ENCODE measurements at places on chromosomes 2 and 18.

DNA sequence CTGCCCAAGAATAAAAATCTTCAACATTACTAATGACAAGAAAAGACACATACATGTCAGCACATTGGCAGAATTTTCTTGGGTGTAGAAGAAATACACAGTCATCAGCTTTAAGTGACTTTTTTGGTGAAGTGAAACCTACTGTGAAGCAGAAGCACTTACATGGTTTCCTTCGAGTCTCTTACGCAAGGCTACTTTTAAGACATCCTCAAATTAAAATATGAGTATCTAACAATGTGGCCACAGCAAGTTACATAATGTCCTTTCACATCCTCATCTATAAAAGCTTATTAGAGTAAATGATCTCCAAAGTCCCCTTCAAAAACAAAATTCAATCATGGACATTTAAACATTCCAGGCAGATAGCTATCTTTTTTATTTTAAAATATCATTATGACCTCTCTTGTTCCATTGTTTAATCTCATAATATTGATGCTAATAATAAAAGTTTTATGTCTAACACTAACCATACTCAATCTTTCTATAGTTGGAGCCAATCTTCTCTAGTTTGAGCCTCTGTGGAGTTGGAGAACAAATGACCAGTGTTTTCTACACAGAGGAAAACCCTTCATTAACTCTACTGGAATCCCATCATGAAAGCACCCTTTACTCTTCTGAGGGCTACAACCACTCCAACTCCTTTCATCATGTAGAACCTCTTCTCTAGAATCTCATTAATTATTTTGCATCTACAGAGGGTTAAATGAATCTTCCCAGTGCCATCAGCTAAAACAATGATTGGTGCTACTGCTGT, 182.2 kb upstream of the ZFP36L2 start:
- DNase-seq: peak; percentile 17

DNA sequence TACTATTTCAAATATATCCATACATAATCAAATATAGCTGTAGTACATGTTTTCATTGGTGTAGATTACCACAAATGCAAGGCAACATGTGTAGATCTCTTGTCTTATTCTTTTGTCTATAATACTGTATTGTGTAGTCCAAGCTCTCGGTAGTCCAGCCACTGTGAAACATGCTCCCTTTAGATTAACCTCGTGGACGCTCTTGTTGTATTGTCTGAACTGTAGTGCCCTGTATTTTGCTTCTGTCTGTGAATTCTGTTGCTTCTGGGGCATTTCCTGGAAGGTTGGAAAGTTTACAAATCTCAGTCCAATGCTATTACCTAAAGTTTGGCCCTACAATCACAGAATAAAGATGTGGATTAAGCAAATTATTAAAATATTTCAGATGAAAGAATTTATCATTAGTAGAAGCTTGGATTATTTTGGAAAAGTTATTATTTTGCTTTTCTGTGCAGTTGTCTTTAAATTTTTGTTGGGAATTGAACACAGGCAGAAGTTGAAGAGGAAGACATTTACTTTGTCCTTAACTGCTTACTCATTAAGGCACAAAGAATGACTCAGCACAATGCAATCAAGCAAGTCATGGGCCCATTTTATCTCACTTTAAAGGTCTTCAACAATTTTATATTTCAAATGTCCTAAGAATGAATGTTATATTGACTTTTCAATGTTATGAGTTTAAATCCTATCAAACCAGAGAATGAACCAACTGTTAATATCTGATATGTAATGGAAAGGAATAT, 103.4 kb upstream of the CAVIN2 start:
- DNase-seq: peak; percentile 32

- no peak for DNase-seq
Measured at GRCh38 chr2:217091531-217091930, 231.7 kb upstream of the TNP1 start.

DNA sequence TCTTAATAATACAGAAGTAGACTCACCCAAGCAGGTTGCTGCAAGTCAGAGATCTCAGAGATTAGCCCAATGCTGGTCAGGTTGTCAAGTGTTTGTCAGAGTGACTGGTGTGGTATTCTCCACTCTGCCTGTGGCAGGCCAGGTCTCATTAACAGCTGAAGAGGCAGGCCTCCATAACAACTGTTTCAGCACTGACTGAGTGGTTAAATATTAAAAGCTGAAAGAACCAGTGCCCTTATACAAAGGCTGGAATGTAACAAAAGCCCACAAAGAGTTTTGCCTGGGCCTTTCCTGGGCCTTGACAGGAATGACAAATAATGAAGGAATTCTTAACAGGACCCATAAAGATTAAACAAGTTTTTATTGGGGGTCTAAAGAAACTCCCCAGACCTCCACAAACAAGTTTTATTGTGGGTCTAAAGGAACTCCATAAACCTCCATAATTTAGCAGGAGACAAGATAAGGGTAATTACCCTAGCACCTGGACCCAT, 26.8 kb downstream of the SULT1C2 start:
- DNase-seq: no peak

DNA sequence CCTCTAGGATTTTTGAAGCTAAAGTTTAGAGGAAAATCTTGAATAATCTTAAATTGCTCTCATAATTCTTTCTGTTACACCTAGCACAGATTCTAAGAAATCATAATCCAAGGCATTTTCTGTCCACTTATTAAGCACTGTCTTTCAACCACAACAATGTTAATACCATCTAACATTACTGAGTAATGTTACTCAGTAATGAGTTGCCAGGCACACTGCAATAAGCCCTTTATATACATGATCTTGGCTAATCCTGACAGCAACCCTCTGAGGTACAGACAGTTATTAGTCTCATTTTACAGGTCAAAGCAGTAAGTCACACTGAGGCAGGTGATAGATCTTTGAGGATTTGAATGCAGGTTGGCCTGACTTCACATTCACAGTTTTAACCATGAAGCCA, 291.9 kb downstream of the ALK start:
- no peak for DNase-seq

DNA sequence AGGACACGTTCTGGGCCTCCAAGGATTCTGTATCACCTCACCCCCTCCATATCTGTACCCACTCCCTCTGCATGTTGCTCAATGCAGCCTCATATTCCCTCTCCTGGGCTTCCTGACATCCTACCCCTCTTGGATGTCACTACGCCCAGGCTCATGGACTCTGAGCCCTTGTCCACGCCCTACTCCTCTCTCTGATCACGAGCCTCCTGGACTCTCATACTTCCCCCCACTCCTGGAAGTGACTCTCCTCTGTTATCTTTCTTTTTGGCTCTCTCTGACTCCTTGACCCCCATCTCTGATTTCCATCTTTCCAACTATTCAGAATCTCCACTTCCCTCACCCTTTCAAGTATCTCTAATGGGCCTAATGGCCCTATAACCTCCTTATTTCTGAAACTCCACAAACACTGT, 2.1 kb downstream of the TMEM198 start:
- DNase-seq: no peak

GRCh38 chr2:119711352-119711751, 32.4 kb downstream of the TMEM177 start:
- no peak for DNase-seq

DNA sequence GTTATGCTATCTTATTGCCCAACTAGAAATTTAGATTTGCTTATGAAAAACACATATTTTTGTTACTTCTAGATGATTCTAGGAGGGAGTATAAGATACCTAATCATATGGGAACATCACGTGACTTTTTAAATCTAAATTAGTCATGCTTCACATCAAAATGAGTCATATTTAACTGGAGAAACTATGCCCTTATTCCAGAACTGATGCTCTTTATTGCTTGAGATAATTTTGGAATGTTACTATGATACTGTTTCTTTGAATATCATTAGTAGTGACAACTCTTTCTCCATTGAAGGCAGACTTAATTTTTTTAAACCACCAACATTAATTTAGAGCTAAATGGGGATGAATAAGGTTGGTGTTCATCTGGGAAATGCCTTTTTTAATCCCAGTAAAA, 19.9 kb upstream of the ELAC1 start:
- peak; percentile 27 for DNase-seq

GRCh38 chr2:191773136-191773535, 73.8 kb downstream of the CAVIN2 start:
- no peak for DNase-seq

- no peak for DNase-seq
Measured at GRCh38 chr2:200453853-200454534, 55.9 kb downstream of the KCTD18 start.

DNA sequence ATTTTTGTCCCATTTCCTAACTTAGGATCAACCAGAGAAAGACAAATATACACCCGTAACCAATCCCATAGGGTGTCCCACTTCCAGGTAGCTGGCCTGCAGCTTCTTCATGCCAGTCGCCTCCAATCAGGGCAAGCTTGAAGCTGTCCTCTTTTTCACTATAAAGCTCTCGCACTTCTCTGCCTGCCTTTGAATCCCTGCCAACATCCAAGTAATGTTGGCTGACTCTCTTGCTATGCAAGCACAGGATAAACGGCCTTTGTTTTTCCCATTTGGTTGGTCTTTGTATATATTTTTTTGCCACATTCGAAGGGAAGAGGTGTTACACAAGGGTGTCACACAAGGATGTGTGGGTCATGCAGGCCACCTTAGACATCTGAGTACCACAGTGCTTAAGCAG, 388.8 kb downstream of the CBLN2 start:
- no peak for DNase-seq

DNA sequence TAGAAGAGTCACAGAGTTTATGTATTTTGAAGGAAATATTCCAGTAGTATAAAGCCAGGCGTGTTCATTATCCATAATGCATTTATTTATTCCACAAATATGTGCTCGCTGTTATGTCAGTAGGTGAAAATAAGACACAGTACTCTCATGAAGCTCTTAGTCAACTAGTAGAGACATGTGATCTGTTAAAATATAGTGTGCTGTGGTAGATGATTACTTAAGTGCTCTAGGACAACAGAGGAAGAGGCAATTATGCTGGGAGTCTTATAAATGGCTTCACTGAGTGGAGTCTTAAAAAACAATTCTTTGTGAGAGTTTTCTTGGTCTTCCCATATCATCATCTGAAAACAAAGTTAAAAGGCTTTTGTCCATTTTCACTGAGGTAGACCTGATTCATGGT, 457.3 kb downstream of the XIRP2 start:
- DNase-seq: no peak
